Aorta (tissue), 5 donors: ENCODE measurements at places on chromosomes 13 and 19. TPM values are rescaled to one million over a fixed set of nuclear protein-coding genes. Genes with fewer than 3 reads are reported as not detected.
A peak's percentile ranks its signal among the peaks of the same experiment; 100 is the strongest.

DNA sequence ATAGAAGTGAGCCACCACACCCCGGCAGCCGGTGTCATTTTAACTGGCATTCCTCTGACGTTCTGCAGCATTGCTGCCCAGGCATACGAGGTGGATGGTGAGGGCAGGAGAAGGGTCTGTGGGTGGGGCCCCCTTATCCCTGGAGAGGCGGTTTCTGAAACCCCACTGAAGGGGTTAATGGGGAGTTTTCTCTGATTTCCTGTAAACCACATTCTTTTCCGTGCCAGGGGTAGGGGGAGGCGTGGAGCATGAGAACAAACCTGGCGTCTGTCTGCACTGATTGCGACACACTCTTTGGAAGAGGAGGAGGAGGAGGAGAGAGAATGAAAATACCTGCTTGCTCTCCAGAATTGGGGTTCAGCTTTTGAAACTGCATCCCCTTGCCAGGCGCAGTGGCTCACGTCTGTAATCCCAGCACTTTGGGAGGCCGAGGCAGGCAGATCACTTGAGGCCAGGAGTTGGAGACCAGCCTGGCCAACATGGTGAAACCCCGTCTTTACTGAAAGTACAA, 2.7 kb upstream of the C3 start:
- H3K36me3 ChIP-seq, result no peaks in the 10 kb centered on the region
- H3K4me3 ChIP-seq, result no peak overlapping the region
- DNase-seq, result no peak
- no peaks in the 10 kb centered on the region for H3K4me1 ChIP-seq

DNA sequence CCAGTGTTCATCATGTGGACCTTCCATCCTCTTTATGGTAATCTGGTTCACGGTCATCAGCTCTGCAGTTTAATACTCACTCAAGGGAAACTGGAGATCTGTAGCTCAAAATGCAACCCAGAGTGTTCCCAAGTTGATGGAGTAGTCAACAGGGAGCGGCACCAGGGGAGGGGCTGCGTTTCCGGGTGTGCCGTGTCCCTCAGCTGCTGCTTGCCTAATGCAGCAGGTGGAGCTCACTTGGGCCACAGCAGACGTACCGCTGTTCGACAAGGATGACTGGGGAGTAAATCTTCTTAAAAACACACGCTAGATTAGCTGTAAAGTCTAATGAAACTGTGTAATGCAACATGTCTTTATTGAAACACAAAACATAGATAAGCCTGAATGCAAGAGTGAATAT, 81.1 kb downstream of the TNFSF13B start:
- no peaks in the 10 kb centered on the region for H3K4me1 ChIP-seq
- no peak overlapping the region for H3K4me3 ChIP-seq
- no peak overlapping the region for H3K27ac ChIP-seq

DNA sequence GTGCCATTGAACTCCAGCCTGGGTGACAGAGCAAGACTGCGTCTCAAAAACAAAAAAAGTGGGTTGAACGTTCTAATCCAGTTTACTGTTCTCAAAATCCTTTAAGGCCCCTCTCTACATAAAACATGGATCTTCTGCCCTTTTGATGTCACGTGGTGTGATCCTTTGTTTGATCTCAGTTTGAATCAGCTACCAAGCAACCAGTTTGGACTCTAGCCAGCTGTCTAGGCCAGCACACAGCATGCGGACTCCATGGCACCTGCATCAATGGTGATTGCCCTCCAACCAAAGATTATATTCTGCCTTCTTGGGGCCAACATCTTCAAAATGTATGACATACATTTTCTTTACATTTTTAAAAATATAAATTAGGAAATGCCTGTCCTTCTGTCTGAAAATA, 365.4 kb downstream of the NDFIP2 start:
- no peaks in the 10 kb centered on the region for H3K27me3 ChIP-seq
- no peak overlapping the region for H3K4me3 ChIP-seq
- no peaks in the 10 kb centered on the region for H3K36me3 ChIP-seq
- H3K27ac ChIP-seq, result no peak overlapping the region
- H3K4me1 ChIP-seq, result no peaks in the 10 kb centered on the region
- DNase-seq, result no peak

DNA sequence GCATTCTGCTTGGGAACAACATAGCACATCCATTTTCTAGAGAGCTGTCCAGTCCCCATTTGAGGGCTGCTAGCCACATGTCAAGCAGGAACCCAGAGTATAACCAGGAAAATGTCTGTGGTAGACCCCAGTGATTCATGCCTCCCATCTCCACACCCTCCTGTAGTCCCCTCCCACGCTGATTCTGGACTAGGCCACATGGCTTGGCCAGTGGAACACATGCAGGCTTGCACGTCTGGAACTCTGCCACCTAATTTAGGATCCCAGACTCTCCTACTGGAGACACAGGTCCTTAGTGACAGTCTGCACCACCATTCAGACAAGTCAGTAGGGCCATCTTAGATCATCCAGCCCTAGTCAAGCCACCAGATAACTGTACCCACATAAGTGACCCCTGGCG, 149.8 kb downstream of the ZIC5 start:
- H3K27ac ChIP-seq, result no peak overlapping the region
- no peak overlapping the region for H3K4me3 ChIP-seq
- DNase-seq, result no peak
- no peaks in the 10 kb centered on the region for H3K27me3 ChIP-seq

DNA sequence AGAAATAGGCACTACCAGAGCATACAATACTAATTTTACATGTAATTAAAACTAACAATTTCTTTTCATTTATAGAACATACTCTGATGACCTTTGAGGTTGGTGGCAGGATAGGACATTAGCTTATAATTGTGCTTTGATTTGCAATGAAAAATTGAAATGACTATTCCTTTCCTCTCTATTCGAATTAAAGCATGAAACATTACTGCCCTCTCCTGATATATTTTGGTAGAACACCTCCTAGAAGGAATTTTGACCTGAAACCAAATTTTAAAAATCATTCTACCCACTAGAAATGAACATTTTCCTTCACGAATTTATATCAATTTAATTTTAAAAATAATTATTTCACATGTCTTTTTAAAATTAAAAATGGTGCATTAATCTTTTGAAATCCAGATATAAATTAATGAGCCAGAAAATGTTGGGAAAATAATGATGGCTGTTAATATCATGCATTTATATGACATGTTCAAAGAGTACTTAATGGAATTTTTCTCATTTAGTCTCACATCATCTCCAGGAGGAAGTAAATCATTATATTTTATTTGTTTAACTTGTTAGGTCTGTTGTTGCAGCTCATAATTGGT, 556.3 kb upstream of the ARGLU1 start:
- DNase-seq, result no peak
- H3K27me3 ChIP-seq, result no peaks in the 10 kb centered on the region
- H3K27ac ChIP-seq, result no peak overlapping the region
- H3K4me3 ChIP-seq, result no peak overlapping the region

DNA sequence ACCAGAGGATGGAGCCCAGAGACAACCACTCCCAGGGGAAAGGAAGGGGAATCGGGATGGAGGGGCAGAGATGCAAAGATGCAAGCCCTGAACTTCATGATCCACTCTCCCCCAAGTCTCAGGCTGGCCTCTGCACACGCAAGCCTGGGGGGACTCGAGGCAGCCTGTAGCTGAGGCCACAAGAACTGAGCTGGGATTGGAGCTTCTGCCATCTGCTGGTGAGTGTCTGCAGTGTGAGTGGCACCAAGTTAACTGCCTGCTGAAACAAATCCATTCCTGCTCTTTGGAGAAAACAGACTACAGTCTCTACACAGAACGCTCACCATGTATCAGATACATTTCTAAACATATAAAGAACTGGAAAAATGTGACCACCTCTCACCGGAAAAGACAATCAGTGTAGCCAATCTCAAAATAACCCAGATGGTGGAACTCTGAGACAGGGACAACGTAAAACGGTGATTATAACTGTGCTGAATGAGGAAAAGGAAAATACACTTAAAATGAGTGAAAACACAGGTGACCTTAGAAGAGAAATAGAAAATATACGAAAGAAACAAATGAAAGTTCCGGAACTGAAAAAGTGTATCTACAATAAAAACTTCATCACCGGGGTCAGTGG, 62.1 kb downstream of the KLF2 start:
- DNase-seq, result no peak
- H3K36me3 ChIP-seq, result no peaks in the 10 kb centered on the region
- no peak overlapping the region for H3K27ac ChIP-seq
- no peak overlapping the region for H3K4me3 ChIP-seq
- no peaks in the 10 kb centered on the region for H3K4me1 ChIP-seq
- H3K27me3 ChIP-seq, result no peaks in the 10 kb centered on the region

DNA sequence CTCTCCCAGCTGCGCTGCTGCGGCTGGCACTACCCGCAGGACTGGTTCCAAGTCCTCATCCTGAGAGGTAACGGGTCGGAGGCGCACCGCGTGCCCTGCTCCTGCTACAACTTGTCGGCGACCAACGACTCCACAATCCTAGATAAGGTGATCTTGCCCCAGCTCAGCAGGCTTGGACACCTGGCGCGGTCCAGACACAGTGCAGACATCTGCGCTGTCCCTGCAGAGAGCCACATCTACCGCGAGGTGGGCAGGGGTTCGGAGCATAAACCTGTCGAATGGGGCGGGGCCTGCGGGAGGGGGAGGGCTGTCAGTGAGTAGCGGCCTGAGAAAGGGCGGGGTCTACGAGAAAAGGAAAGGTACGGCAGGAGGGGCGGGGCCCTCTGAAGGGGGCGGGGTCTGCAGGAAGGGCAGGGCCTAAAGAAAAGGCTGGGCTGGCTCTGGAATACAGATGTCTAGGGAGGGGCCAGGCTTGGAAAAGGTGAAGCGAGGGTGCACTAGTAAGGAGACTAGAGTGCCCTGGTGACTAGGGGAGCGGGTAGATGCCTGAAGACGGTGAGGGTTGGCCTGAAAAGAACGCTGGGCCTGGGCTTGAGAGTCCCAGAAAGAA, 3.6 kb downstream of the CD37 start:
- no peak overlapping the region for H3K27ac ChIP-seq
- no peaks in the 10 kb centered on the region for H3K36me3 ChIP-seq
- H3K4me1 ChIP-seq, result no peaks in the 10 kb centered on the region
- peak; percentile 75 for DNase-seq

Gene PET100
- total RNA-seq, result 95.7 TPM

Gene CYP4F11
- 11.0 TPM for total RNA-seq

DNA sequence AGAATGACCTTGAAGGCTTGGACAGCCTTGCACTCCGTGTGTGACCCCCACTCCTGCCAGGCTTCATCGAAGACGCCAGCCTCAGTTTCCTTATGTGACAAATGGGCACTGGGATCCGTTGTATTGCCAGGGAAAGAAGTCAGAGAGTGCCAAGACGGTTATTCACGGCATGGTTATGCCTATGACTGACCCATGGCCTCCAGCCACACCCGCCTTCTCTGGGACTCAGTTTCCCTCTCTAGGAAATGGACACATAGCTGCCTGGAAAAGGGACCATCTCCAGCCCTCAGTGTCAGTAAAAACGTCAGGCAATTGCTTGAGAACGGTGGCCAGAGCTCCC, 915 bp upstream of the UBE2S start:
- DNase-seq, result no peak
- no peak overlapping the region for H3K27ac ChIP-seq
- H3K4me3 ChIP-seq, result peak overlapping the region; percentile 20
- H3K27me3 ChIP-seq, result no peaks in the 10 kb centered on the region
- no peaks in the 10 kb centered on the region for H3K36me3 ChIP-seq

Gene RETN
- total RNA-seq, result not detected

Gene AP1M2
- not detected for total RNA-seq

Gene KLK15
- total RNA-seq, result not detected

GRCh38 chr13:50126263-50126992, 111.2 kb downstream of the KCNRG start:
- H3K4me1 ChIP-seq, result no peaks in the 10 kb centered on the region
- peak overlapping the region; percentile 64 for H3K27ac ChIP-seq
- peak overlapping the region; percentile 65 for H3K4me3 ChIP-seq
- H3K27me3 ChIP-seq, result no peaks in the 10 kb centered on the region

Gene FFAR2
- total RNA-seq, result 1.2 TPM

- no peak for DNase-seq
These were observed 12.7 kb downstream of the SOX1 start for GRCh38 chr13:112079696-112080095.

DNA sequence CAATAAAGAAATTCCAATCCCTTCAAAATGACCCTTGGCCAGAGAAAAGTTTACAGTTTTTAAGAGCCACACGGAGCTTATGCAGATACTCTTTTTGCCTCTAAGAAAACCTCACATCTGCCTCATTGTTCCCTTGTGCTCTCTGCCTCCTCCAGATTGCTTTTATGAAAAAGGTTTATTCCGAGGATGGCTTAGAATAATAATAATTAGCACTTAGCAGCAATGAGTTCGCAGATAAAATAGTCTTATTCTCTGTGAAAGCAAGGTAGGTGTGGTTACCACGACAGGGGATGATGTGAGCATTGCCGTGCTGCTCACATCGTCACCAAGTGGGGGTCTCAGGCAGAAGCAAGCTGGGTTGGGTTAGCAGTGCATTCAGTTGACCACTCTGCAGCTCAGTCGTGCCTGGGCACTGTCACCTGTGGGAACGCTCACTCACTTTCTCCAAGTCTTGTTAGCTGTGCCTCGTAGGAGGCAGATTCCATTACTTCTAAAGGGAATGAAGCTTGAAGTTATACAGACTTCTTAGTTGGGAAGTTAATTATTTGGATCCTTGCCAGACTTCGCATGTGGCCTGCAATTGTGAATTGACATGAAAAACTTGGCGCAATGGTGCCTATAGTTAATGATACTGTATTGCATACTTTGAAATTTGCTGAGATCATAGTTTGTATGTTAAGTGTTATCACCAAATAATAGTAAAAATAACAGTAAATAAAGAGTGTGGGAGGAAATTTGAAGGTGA, 157.2 kb downstream of the MYO16 start:
- no peaks in the 10 kb centered on the region for H3K27me3 ChIP-seq
- no peaks in the 10 kb centered on the region for H3K36me3 ChIP-seq
- no peak overlapping the region for H3K27ac ChIP-seq

Gene WDR62
- 1.3 TPM for total RNA-seq

GRCh38 chr13:101979825-101980224, 422.0 kb downstream of the FGF14 start:
- no peak overlapping the region for H3K27ac ChIP-seq
- peaks cover 2% of the 10 kb centered on the region for H3K4me1 ChIP-seq
- H3K27me3 ChIP-seq, result no peaks in the 10 kb centered on the region
- H3K4me3 ChIP-seq, result no peak overlapping the region
- H3K36me3 ChIP-seq, result no peaks in the 10 kb centered on the region

Gene YJEFN3
- total RNA-seq, result 3.8 TPM

Gene PSG2
- total RNA-seq, result not detected
